ENCODE measurements at places on chromosomes 4 and X.

DNA sequence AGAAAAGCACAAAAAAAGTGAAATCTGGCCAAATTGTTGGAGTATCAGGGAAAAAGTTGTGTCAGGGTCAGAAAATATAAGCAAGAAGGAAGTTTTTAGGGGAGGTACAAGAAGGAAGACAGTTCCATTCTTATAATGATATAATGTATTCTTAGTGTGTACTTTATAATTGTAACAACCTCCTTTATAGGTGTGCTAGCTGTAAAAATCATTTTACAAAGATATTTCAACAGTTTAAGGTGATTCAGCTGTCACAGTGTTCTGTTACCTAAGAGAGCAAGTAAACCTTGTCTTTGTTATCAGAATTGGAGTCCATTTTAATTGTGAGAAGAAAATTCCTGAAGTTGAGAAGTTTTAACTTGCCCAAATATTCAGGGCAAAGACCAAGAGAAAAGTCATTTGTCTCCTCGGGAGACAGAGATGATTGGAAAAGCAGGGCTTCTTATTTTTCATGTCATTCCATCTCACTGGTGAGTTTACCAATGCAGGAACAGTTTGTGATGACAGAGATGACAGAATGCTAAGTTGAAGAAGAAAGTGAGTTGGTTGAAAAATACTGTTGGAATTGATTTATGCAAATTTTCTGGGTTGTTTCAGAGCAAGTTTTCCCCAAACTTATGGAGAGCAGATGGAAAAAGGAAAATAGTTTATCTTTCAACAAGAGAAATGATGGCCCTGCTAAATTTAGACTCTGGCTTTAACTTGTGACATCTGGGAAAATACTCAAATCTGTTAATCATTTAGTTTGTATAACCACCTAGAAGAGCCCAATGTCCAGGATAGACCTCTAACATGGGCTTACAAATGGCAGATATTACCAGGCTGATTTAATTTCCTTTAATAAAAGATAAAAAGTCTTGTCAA, 14.8 kb downstream of the INTS6L start:
- DNase-seq = no peak

DNA sequence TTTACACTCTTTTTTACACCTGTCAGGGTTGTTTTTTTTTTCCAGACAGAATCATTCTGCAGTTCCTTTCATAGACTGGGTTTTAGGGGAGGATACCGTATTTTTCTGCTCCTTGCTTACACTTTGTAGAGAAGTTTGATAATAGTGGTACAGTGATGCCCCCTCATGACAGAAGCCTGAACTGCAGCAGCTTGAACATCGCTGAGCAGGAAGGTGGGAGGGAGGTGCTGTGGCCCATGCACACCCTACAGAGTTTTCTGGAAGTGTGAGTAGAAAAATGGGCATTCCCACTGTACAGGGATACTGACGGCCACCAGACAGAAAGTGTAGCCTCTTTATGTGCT, 54.5 kb downstream of the RAB40A start:
- peak; percentile 59 for DNase-seq

- DNase-seq = no peak
Observed at GRCh38 chr4:1471443-1472147, 65.4 kb upstream of the NKX1-1 start.

DNA sequence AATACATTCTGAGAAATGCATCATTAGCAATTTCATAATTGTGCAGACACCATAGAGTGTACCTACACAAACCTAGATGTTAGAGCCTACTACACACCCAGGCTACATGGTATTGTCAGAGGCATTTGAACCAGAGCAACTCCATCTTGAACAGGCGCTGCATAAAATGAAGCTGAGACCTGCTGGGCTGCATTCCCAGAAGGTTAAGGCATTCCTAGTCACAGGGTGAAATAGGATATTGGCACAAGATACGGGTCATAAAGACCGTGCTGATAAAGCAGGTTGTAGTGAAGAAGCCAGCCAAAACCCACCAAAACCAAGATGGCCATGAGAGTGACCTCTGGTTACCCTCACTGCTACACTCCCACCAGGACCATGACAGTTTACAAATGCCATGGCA, 116.4 kb downstream of the LARP7 start:
- DNase-seq = no peak

- DNase-seq = no peak
Observed at GRCh38 chrX:39936886-39937770, 160.6 kb downstream of the BCOR start.

DNA sequence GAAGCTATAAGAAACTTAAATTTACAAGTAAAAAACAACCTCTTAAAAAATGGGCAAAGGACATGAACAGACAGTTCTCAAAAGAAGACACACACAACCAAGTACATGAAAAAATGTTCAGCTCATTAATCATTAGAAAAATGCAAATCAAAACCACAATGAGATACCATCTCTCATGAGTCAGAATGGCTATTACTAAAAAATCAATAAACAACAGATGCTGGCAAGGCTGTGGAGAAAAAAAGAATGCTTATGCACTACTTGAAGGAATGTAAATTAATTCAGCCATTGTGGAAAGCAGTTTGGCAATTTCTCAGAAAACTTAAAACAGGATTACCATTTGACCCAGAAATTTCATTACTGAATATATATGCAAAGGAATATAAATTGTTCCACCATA, 666.3 kb upstream of the GRIA3 start:
- no peak for DNase-seq

DNA sequence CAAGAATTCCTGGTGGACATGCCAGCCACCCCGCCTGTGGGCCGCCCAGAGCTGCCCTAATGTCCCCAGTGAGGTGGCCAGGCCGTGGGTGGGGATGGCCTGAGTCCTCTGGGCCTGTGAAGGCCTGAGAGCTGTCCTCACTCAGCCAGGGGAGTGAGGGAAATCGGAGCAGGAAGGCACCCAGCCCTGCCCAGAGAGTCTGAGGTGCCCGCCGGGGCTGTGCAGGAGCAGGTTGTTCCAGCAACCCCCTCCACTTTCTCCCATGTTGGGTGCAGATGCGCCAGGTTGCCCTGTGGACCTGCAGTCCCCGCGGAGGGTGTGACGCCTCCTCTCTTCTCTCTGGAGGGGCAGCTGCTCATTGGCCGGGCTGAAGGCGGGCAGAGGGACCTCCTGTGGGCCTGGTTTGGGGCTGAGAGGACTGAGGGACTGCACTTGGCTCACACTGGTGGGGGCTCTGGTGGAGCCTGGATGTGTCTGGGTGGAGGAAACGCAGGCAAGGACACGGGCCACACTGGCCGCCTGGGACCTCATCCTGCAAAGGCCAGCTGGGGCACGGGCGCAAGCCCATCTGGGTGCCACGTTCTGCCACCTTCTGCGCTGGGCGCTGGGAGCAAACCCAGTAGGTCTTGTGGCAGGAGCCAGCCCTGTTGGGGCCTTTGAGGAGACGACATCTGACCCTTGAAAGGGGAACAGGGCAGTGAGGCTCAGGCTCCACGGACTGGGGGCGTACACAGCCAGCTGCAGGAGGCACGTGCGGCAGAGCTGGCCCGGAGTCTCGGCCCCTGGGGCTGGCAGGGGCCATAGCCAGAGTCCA, 14.0 kb downstream of the DOK7 start:
- DNase-seq = no peak

DNA sequence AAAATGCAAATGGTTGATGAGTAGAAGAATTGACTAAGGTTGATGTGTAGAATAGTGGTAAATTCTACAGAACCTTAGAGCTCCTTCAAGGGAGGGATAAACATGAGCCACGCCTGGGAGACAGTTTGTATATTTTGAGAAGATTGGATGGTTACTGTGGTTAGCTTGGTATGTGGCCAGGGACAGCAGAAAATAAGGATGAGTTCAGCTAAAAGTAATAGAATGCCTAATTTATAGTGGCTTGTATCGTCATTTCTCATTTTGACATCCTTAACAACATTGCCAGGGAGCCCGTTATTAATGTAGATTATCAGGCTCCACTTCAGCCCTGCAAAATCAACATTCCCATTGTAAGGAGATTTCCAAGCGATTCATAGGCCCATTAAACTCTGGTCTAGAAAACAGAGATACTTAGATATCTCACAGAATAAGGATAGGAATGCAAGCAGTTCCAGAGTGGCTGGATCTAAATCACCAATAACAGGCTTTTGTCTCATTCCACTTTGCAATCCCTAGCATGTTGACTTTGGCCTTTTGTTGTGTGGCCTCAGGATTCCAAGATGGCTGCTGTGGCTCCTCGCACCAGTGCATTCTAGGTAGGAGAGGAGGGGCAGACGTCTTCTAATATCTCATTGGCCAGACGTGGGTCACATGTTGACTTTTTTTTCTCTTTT, 6.4 kb upstream of the PTTG2 start:
- no peak for DNase-seq

DNA sequence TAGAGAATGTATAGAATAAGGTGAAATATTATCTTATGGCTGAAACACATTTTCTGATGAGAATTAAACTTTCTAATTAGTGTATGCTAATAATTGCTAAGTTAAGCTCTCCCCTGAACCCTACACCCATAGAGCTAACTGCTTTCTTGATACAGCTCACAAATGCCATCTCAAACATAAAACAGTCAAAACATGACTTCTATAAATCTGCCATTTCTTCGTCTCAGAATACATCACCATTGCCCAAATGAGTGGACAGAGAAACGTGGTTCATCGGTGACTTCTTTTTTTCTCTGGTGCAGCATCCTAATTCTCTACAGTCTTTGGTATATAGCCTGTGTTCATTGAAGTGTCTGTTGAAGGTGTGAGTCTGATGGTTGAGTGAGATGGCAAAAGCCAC, 554.6 kb downstream of the NLGN4X start:
- DNase-seq = no peak

DNA sequence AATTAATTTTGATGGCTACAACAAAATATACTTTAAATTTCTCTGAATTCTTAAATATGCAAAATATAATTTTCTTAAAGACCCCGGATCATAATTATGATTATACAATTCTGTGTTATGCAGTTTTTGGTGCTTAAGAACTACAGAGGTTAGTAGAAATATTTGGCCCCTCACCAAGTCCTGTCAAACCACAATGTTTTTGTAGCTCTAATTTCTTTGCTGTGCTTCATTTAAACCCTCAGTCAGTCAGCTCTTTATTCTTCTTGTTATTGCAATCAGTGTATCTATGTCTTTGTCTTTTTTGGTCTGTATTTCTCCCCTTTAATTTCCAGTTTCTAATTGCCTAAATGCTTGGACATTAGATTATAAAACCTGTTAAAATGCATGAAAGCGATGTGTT, 186.1 kb downstream of the CAMK2D start:
- DNase-seq = no peak

GRCh38 chr4:93031431-93032098, 727.8 kb downstream of the GRID2 start:
- DNase-seq = no peak

DNA sequence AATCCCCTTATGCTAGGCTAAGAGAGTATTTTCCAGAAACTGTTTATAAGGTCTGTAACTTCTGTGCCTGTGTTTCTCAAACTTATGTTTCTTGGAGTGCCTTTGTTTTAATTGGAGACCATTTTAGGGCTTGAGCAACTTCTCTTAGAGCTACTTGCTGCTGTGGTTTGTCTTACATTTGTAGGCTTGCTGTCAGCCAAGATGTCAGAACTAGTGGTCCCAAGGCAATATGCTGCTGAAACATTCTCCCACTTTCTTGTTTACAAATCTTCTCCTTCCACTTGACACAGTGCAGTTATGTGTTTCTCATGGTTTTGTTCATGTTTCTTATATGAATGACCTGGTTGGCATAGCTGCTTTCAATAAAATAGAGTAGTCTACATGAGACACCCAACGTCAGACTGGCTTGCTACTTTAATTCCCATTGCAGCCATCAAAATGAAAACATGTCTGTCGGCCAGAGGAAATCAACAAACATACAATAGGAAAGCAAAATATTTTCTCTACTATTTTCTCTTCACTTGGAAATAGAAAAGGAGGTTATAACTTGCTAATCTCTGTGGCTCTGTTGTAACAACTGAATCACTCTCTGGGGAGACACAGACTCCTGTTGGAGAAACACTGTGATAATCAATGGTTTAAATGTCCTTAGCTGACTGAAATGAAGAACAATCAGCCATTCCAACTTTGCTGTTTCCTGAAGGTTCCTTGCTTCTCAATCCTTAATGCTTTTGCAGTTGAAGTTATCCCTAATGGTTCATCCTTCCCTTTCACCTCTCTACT, 426.4 kb downstream of the PDGFC start:
- no peak for DNase-seq

DNA sequence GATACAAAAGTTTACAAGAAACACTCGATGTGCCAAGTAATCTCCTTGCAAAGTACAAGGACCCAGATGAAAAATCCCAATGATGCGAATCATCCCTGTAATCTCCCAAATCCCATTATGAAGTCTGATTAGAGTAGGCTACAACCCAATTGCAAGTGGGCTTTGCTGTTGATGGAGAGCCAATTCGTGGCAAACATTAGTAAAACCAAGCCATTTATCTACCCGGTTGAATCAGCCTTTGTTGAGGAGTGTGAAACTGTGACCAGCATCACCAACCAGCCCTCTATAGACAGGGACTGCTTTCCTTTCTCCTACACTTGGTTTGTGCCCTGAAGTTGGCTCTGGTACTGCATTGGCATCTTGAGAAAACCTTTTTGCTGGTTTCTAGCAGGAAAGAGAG, 1.2 kb upstream of the PRPS2 start:
- no peak for DNase-seq

GRCh38 chrX:11745881-11746280, 12.2 kb upstream of the MSL3 start:
- DNase-seq = no peak

- DNase-seq = no peak
Observed at GRCh38 chr4:42914937-42915336, 22.4 kb downstream of the GRXCR1 start.

GRCh38 chrX:151030845-151031244, 47.7 kb downstream of the HMGB3 start:
- no peak for DNase-seq

DNA sequence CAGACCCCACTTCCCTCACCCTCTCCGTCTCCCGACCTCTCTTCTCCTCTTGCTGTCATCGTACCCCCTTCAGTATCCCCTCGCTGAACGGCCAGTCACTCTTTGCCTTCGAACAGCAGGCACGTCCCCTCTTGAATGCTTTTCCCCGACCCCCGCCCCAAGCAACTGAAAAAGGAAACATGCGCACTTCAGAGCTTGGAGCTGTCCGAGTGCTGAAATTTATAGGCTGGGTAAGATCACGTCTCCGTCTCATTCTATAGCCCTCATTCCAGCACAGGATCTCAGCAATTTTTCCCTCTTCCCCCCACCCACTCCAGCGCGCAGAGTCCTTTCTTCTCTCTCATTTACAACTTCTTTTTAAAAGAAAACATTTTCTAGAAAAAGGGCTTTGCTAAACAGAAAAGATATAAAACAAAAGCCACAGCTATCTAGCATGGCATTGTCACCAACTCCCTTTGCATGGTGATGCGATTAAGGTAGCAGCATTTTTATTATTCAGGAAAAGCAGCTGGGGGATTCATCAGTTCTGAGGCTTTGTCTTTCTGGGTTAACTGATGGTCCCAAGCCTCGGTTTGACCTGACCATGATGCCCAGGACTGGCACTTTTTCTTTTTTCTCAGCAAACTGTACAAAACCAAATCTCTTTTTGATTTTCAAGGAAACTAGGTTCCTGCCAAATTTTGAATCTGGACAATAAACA, at the start of gene GLRA2:
TSS of gene GLRA2 (plus strand) at position 247 of the 700 bp plus-strand sequence. CDS start 522 bp downstream, outside the sequence.
- DNase-seq = no peak

DNA sequence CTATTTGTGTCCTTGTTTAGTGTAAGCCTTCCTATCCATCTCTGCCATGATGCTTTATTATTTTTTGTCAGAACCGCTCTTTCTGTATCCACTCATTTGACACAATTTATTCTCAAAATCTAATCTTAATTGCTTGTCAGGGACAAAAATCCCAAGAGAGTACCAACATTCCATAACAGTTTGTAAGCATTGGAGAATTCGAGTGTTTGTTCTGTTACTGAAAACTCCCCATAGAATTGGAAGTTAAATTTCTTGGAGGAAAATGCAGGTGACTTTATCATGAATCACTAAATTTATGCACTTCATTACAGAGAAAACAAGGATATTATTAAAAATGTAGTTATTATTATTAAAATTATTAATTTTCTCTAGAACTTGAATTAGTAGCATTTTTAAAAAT, 1986.1 kb downstream of the ARAP2 start:
- DNase-seq = no peak

Measured in NCI-H446 (cell line).